Head of caudate nucleus (tissue), 42 donors: ENCODE measurements at places on chromosomes 6 and 20.

GRCh38 chr6:139943391-139943790, 568.9 kb upstream of the CITED2 start:
- no peak for DNase-seq

DNA sequence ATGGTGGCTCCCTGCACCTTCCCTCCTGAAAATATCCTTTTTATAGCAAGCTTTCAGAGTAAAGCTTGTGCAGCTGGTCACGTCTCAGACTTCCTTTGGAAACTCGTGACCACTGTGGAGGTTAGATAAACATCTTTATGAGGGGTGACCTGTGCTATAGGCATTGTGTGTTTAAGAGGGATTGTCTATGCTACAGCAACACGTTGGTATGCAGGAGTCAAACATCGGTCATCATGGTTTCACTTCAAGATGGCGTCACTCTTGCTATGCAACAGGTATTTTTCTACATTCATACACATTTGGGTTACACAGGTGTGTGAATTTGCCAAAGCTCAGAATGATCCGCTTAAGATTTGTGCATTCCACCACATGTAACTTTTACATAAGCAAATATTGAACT, 14.6 kb upstream of the BLCAP start:
- DNase-seq, result no peak

- DNase-seq, result no peak
Observed at GRCh38 chr6:163577404-163577803, 162.9 kb downstream of the QKI start.

GRCh38 chr6:3751077-3751729, at the start of gene PXDC1:
PXDC1 (minus strand) TSS chr6:3751713; CDS start chr6:3751531, 182 bp downstream.
- peak; percentile 20 for DNase-seq

- no peak for DNase-seq
Observed at GRCh38 chr6:5529015-5529414, 267.7 kb downstream of the FARS2 start.

DNA sequence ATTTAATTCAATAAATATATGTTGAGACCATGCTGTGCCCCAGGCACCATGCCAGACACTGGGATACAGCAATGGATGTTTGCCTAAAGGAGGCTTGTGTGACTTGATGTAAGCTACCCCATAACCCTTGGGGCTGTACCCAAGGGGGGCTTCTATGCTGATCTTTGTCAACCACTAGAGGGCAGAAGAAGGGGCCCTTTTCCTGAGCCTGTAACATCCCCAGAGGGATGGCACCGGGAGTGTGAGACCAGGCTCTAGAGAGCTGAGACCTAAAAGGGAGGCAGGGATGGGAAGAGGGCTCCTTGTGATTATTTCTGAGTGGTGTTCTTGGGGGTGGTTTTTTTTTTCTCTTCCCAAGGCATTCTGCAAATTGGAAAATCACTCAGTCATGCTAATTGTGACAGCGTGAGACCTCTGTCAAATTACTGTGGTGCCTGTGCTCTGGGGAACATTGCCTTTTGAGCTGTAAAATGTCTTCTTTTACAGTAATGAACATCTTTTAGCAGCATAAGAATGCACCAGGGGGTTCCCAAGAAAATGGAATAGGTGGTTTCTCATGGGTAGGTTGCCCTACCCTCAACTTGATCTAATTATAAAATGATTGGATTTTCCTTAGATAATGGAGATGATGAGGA, 138.7 kb upstream of the SLC24A3 start:
- DNase-seq, result no peak

DNA sequence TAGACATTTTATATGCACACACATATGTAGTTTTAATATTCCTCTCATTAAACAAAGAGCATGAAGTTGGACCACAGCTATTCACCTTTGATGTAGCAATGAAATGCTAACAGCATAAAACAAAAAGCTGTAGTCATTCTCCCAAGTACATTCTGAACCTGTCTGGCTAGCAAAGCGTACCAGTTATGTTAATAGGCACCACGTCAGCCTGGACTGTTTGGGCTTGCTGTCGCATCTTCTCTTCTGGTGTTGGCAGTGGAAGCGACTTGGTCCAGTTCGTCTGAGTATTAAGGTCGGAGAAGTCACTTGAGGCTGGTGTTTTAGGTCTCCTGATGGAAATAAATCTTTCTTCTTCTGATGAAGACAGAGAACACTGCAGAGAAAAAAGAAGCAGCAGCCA, 42.8 kb downstream of the HEBP2 start:
- no peak for DNase-seq

- DNase-seq, result no peak
Observed at GRCh38 chr6:13436399-13437217, 50.8 kb downstream of the GFOD1 start.

GRCh38 chr6:65399355-65400084, 307.5 kb downstream of the EYS start:
- no peak for DNase-seq

GRCh38 chr6:21359926-21360325, 233.6 kb upstream of the SOX4 start:
- no peak for DNase-seq

GRCh38 chr6:71383476-71383875, 94.9 kb downstream of the OGFRL1 start:
- DNase-seq, result no peak

DNA sequence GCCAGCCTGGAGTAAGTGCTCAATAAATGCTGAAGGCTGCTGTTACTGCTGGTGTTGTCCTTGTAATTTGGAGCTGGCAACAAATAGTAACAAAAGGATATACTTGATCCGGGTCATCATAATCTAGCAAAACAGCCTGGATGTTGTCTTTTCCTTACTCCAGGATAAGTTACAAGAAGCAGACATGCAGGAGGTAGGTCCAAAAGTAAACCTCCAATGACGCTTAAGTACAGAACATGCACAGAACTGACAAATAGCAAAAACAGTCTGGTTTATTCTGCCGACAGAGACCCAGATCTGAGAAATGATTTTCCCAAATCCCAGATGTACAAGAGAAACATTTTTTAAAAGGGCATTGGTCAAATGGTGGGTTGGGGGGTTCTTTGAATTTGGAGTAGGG, 93.0 kb upstream of the KCNK16 start:
- DNase-seq, result no peak

DNA sequence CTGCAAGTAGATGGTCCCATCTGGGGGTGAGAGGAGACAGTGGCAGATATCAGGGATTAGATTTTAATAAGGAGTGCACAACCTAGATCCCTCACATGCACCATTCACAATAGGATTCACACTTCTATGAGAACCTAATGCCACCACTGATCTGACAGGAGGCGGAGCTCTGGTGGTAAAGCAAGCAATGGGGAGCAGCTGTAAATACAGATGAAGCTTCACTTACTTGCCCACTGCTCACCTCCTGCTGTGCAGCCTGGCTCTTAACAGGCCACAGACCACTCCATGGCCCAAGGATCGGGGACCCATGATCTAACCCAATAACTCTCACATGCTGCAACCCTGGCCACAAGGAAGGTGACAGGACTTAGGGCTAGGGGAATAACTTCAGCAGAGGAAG, 75.4 kb downstream of the ZNF133 start:
- no peak for DNase-seq

DNA sequence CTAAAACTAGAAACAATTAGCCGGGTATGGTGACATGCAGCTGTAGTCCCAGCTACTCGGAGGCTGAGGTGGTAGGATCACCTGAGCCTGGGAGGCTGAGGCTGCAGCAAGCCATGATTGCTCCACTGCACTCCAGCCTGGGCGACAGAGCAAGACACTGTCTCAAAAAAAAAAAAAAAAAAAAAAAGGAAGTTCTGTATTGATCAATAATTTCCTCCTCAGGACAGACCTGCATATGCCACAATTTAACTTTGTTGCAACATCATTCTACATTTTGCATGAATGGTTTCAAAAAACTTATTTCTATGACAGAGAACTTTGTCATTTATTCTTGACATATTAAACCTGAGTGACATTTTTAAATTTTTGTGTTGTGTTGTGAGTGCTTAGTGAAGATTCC, 5.5 kb downstream of the DNAJC5 start:
- no peak for DNase-seq

GRCh38 chr6:51839726-51840374, 247.6 kb downstream of the PKHD1 start:
- no peak for DNase-seq

- DNase-seq, result no peak
Observed at GRCh38 chr20:19232997-19233794, 20.8 kb downstream of the SLC24A3 start.

DNA sequence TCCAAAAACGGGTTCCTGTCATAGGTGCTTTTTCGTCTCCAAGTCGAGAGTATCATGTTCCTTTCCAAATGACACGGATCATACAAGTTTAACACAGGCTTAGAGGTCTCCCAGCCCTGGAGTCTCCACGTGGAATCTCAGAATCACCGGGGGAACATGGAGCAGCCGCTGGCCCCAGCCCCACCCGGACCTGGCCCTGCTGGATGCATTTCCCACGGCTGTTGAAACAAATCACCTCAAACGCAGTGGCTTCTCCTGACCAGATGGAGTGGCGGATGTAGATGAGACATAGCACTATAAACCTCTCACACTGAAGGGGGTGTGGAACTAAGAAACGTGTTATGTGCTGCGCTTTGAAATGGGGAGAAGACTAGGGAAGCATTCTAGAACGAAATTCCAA, 70.0 kb upstream of the FRMD1 start:
- no peak for DNase-seq

DNA sequence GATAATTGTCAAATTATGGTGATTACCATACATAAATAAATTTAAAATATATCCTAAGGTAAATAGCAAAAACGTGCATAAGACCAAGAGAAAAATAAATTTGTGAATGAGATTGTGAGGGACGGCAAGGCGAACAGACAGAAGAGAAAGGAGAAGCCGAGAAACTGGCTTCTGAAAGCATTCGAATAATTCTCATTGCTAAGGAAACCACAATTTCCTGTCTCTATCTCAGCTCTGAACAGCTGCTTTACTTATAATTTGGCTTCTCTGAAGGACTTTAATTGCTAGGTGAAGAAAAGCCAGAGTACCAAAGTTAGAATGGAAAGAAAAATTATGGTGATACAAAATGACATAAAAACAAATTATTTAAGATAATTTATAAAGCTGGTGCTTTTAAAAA, 79.0 kb upstream of the RGS17 start:
- DNase-seq, result no peak

- no peak for DNase-seq
Observed at GRCh38 chr6:32603888-32604287, 14.2 kb upstream of the HLA-DRB1 start.

GRCh38 chr6:131640100-131640499, 3.0 kb downstream of the ENPP3 start:
- no peak for DNase-seq

GRCh38 chr6:129597023-129597713, 112.8 kb downstream of the ARHGAP18 start:
- no peak for DNase-seq

GRCh38 chr20:51631011-51631950, 88.8 kb upstream of the NFATC2 start:
- no peak for DNase-seq

- no peak for DNase-seq
Observed at GRCh38 chr6:11769244-11769643, 9.4 kb downstream of the ADTRP start.

DNA sequence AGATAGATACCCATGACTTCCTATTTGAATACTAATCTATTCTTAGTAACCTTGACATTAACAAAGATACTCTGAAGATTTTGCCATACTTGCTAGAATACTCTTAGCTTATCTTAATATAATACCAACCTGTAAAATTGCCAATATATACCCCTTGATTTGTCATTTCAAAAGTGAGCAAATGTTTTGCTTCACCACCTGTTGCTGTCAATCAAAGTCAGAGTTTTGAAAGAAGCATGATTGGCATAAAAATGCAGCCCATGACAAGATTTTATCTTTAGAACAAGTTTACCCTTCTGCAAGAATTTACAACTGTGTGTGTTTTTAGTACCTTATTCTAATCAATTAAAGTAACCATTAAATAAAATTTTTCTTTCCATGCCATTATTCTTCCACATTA, 236.2 kb downstream of the TBX18 start:
- DNase-seq, result no peak

DNA sequence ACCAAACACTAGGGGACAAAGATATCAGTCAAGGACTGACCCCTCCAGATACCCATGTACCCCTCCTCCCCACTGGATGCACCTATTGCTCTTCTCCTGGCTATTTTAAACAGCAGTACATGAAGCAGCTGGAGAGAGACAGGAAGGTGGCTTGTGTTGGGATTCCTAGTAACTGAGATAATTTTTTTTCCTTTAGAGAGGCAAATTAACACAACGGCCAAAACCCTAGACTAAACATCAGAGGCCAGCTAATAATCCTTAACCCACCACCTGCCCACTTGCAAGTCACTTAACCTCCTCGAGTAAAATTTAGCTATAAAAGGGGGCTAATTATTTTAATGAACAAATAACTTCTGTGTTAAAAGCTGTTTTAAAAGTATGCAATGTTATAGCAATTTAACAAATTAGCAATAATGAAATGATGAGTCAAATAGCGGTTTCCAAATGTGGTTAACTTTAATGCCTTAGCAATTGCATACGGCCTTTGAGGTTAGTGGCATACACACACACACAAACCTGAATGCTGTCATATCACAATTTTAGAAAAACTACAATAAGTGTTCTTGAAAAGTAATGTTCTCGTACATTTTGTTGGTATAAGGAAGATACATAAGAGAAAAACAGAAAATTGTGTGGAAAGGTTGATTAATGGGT, 151.7 kb downstream of the FRK start:
- DNase-seq, result no peak

GRCh38 chr6:108403236-108403635, 108.4 kb downstream of the AFG1L start:
- DNase-seq, result no peak

DNA sequence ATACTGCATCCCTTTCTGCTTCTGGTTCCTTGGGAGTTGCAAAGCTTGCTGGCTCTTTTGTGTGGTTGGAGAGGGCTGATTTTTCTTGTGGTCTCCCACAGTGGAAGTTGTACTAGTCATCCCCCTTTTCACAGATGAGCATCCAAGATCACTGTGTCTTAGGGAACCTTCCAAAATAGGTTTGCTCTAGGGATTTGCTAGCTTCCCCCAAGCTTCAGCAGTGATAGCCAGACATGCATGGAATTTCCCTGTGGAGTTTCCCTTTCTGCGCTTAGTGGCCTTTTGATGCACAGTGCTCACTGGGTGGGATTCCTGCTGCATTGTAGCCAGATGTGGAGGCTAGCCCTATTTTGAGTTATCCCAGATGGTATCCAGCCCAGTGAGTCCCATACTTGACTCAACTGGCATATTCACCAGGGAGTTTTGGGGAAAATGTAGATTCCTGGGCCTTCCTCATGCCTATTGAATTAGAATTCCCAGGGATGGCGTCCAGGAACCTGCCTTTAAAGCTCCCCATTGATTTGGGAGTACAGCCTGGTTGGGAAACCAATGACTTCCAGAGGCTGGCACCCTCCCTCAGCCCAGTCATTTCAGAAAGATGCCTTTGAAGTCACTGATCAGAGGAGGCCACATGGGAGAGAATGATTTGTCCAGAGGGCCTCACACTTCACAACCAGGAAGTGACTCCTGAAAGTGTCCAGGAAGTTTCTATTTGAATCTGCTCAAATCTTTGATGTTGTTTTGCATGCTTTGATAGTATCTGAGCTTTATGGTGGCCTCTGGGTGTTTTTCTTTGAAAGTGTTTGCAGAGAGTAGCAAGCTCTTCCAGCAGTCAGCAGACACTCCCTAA, 25.9 kb downstream of the PPARD start:
- no peak for DNase-seq
